ENCODE measurements at places on chromosomes 6 and 20.

DNA sequence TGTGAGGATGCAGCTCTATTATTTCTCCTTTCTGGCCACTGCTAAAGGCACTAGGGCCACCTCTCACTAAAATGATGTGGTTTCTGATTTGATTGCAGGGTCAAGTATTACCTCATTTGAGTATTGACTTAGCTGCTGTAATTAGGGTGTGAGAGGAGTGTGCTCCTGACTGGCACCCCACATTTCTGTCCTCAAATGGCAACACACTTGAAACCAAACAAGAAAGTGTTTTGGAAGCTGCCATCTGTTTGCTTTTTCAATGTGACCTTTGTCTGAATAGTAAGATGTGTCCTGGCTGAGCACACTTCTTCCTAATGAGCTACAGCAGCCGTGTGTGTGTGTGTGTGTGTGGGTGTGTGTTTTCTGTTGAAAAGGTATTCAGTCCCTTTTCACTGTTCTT, 62.8 kb upstream of the SCP2D1 start:
- DNase-seq, result no peak

DNA sequence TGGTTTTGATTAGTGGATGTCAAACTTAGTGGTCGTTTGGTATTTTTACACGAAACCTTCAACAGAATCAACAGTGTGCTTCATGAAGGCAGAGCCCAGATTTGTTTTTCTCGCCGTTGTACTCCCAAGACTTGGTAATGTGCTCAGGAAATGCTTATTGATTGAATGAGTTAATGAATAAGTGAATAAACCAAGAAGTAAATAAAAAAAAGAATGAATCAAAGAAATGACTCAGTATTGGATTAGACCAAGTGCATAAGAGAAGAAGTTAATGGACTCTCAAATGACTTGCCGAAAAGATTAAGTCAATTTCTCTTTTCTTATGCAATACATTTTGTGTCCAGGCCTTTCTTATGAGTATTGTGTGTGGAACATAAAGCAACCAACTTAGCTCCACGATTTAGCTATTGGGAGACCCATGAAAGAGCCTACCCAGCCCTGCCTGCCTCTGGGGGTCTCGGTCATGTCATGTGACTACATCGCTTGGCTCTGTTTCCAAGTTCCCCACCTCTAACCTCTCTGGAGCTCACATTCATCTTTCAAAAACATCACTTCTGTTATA, 10.6 kb upstream of the FUCA2 start:
- DNase-seq, result no peak

DNA sequence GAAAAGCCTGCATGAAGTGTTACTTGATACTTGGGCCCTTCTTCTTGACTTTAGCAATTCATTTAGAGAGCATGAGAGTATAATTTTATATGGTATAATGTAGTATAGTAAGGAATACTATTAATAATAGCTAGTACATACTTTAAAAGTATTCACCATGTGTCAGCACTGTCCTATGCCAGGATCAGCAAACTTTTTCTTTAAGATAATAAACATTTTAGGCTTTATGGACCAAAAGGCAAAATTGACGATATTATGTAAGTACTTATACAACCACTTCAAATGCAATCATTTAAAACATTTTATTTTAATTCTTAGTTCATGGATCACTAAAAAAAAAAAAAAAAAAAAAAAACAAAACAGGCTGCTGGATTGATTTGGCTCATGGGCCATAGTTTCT, 163.9 kb downstream of the IBTK start:
- DNase-seq, result no peak

GRCh38 chr6:79928478-79928998, 18.8 kb downstream of the ELOVL4 start:
- DNase-seq, result no peak

DNA sequence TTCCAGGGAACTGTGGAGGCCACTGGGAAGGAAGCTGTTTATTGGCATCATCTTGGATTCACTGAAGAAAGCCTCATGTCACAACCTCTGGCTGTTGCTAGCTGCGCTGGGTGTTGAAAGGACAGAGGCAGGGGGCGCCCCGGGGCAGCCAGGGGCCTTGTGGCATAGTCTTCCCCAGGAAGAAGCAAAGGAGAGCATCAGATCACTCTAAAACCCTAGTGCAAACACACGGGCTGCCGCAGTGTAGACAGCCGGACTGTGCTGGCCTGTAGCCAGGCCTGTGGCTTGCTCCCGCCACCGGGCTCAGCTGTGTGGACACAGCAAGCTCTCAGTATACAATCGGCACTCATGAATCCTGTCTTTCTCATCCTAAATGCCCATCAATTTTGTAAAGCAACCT, 23.8 kb upstream of the SMOC2 start:
- DNase-seq, result no peak

GRCh38 chr6:156564127-156564806, 212.9 kb upstream of the ARID1B start:
- DNase-seq, result peak; percentile 85

DNA sequence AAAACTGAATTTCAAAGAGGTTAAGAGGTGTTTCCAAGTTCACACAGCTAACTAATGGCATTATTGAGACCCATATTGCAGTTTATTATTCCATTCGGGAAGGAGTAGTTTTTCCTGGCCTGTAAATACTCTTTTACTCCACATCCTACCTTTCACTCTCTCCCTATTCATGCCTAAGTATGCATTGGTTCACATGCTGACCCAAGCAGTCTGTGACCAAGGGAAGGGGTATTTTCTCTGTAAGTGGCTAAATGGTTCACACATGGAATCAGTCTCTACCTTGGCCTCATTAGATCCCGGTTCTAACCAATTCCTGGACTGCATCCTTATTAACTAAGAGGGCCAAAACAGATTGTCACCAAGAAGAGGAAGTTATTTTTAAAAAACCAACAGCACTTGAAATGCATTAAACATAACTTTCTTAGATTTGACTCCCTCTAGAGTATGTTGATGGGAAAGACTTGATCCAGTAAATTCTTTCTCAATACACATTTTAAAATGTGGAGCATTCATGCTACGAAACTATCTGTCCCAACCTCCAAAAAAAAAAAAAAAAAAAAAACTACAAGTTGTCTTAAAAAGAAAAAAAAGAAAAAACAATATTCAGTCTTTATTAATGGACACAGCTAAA, 17.8 kb upstream of the RSPO3 start:
- no peak for DNase-seq

DNA sequence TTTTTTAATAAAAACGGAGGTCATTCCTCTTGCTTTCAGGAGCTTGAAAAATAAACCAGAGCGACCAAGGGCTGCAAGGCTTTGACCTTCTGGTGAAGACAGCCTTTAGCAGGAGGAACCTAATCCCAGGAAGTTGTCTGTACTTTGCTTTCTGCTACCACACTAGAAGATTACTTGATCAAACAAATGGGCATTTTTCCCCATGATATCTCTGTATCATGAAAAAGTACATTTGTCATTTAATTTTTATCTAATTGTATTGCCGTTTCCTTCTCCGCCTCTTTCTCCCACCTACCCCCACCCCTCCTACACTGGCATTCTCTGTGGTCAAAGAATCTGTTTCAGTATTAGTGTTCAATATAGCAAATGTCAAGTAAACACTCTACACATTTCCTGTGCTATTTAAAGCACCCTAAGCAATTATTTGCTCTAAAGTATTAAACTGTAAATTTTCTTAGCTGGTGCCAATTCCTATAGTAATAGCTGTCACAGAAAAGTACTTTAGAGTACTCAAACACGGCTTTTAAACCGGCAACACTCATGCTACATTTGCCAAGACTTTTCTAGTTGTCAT, 29.7 kb downstream of the ATXN1 start:
- no peak for DNase-seq

DNA sequence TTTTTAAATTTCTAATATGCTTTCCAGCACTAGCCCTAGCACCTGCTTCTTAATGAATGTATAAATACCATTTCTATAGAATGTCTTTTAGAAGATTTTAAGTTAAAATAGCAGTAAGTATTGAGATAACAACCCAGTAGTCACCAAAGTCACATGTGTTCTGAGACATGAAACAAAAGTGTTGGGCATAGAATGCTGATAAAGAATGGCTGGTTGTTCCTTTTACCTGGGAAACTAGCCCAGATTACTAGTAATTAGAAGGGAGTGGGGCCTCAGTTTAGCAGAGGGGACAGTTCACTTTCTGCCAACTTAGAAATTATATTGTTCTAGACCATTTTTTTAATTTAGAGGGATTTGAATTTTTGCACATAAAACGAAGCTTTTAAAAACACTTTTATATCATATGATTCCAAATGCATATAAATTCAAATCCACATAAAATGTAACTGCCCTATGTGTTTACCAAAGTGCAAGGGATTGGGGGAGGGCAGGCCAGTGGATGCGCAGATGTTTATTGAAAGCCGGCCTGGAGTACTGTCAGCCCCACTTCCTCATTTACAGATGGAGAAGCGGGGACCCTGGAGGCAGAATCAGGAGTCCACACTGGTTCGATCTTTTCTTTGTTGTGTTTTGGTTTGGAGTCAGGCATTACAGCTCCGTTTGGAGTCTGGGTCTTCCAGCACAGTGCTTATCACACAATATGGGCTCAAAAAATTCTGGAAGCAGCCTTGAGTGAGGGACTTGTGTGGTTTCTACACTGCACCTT, 139.8 kb downstream of the ZDHHC14 start:
- DNase-seq, result no peak

DNA sequence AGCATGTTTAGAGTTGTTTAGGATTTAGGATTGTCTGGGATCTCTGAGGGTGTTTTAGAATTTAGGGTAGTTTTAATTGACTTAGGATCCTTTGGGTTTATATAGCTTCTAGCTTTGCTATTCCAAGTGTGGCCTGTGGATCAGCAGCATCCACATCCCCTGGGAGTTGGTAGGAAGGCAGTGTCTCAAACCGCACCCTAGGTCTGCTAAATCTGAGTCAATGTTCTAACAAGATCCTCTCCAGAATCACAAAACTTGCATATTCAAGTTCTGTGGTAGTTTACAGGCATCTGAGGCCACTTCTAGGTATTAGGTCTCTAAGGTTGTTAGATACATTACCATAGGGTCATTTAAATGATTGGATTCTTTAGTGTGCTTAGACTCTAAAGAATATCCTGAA, 48.3 kb downstream of the PRND start:
- no peak for DNase-seq

GRCh38 chr6:106060167-106060566, 26.0 kb upstream of the PRDM1 start:
- no peak for DNase-seq

DNA sequence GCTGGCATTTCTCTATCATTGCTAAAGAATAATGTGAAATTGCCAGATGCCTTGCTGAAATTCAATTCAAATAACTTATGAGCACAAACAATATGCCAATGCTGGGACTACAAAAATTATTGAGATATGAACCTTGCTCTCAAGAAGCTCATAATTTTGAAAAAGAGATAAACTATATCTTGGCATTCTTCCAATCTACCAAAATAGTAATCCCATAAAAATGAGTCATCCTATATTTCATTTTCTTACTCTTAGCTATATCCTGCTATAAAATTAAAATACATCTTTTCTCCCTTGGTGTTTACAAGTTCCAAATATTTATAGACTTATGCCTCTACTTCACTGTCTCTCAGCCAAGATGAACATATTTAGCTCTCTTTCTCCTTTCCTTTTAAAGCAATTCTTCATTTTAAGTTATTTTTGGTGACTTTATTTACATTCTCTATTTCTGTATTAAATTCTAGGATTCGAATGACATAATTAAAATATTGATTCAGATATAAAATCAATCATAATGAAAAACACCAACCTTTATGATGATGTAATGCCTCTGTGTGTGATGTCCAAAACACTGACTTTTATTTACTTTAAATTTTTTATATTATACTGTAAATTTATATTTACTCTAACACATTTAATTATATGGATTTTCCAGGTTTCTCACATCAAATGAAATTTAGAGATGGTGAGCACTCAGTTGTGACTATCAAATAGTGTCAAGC, 152.6 kb downstream of the CDK19 start:
- DNase-seq, result no peak

DNA sequence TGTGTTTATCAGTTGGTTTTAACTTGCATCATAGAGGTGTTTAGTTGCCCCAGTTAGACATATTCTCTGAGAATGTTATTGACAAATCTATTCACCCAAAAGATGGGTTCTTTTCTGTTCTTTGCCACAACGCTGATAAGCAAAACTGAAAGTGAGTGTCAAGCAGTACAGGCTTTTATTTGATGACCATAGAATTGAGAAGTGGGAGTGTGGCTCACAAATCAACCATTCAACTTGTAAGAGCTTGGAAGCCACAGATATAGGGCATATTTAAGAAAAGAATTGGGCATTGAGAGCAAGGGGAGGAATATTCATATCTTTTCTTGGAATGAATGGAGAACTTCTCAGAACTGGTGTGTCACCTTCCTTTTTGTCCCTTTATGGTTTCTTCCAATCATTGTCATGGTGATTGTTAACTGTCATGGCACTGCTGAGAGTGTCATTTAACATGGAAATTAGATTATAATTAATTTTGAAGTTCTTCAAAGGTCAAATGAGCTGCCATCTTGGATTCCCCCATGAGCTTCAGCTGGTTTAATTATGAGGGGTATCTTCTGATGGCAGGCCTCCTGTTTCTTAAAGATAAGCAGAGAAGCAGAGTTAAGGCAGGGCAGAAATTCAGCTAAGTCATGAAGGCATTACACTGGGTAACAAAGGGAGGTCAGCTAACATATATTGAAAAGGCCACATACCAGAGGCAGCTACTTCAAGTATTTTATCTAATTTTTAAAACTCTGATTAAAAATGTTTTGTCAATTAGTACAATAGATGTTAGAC, 254.0 kb upstream of the HTR1E start:
- DNase-seq, result no peak

DNA sequence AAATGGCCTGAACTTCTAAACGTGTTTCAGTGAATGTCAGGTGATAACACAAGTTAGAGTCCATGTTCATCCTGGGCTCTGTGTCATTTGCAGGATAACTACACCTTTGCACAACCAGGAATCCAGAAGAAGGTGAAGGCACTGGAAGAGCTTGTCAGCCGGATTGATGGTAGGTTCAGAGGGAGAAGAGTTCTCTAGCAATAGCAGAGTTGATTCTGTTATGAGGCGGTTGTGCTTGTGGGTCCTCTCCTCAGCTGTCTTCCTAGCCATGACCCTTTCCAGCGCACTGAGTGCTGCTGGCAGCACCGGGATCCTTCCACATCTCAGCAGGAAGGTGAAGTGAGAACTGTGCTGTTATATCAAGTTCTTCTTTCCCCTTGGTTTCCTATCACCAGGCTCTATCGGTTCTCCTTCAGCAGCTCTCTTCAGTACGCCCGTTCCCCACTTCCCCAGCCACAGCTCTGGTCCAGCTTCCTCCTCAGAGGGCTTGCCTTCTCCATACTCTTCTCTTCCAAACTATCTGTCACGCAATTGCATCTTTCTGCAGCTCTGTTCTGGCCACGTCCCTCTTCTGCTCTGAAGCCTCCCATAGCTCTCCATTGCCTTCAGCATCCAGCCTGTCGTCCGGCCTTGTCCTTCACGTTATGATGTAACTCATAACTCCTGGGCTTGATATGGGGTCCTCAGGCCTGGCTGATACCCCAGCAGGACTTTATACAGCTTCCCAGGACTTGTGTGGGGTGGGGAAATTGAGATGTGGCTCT, 39.9 kb upstream of the RNF8 start:
- DNase-seq, result no peak

DNA sequence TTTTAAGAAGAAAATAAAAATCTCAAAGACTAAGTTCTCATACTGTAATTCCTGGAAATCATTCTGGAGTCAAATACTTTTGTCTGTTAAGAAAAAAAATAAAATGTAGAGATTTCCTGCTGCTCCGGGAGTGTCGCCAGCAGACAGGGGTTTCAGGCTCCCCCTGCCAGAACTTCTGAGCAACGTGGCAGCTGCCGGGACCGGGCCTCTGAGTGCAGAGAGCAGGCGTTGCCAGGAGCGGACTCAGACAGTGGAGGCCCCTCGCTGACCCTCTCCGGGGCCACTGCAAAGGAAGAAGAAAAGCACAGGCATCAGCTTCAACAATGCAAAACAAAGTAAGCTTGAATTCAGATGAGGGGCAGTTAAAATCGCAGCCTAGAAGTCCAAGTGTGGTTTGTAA, 95.5 kb downstream of the THBS2 start:
- DNase-seq, result no peak

All from activated naive CD8-positive, alpha-beta T cell treated with anti-CD3 and anti-CD28 coated beads, Interleukin-2, amount 50 U/mL, for 24 hours (primary cell).